MG63 (cell line): ENCODE measurements at places on chromosomes 1 and 21.

DNA sequence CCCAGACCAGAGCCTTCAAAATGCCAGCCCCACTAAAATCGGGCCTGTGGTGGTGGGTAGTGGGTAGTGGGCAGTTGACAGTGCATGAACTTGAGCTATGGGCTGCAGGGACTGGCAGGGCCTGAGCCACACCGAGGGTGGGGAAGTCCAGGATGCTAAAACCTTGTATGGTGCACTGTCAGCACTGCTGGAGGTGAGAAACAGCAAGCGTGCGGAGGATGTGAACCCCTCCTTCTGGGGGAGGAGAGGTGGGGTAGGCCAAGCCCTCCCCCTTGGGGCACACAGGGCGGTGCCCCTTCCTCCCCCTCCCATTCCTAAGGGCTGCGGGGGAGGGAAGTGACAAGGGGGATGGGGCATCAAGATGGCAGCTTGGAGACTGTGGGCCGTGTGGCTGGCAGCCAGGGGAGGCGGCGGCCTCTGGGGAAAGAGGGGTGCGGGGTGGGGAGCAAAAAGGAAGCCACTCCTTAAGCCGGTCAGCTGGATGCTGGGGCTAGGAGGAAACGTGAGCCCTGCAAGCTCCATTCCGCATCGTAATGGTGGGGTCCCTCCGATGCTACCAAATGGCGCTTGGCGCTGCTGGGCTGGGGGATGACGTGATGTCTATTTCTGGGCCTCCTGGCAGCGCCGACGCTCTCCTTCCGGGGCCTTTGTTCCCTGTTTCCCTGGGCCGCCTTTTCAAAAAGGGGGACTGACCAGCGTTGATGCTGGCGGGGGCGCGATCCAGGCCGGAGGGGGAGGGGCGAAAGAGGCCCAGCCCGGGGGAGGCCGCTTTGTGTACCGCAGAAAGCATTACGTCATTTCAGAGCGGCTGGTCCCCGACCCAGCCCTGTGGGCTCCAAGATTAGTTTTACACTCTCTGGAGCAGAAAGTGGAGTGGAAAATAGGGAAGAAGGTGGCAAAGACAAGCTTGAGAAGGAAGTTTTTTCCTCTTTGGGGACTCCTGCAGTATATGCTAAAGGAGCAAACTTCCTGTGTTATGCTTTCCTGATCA, 809 bp downstream of the SYT11 start:
- DNase-seq = peak; percentile 94

- DNase-seq = no peak
Measured at GRCh38 chr21:45592626-45593134, 50.4 kb upstream of the SLC19A1 start.

DNA sequence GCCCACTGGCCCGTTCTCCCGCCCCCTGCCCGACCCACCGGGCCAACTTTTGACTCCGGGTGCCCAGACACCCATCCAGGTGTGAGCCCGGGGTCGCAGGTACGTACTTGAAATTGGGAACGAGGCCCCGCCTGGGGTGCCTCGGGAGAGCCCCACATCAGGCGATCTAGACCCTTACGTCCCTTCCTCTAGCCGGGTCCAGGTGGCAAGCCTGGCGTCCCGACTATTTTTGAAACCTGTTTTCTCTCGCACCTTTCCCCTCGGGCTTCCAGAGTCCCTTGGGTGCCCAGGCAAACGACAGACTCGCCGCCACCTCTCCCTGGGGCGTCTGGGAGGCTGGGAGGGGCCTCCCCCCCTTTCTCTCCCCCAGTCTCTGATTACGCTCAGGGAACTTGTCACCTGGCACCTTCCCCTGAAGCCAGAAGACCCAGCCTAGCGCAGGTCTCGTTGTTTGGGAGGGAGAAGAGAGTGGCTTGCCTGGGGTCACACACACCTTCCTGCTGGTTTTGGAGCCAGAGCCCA, 898 bp downstream of the LDLRAP1 start:
- no peak for DNase-seq

GRCh38 chr1:244918421-244919319, 54.3 kb upstream of the HNRNPU start:
- peak; percentile 65 for DNase-seq

GRCh38 chr1:93559045-93559444, 111.1 kb downstream of the FNBP1L start:
- no peak for DNase-seq

DNA sequence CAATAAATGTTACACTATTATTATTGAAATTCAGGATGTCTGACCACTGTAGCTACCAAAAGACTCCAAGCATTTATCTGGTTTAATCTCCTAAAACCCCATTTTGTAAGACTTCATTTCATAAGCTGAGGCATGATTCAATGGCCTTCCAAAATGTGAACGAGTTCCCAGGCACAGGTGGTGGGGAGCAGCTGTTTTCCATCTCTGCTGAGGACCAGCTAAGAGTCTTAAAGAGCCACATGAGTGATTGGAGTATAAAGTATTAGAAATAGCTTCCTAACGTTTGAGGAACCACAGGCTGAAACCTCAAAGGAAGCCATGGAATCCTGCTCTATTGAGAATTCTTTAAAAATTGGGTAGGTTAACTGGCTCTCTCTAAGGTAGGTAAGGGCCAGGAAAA, 44.9 kb downstream of the SEC16B start:
- DNase-seq = no peak

DNA sequence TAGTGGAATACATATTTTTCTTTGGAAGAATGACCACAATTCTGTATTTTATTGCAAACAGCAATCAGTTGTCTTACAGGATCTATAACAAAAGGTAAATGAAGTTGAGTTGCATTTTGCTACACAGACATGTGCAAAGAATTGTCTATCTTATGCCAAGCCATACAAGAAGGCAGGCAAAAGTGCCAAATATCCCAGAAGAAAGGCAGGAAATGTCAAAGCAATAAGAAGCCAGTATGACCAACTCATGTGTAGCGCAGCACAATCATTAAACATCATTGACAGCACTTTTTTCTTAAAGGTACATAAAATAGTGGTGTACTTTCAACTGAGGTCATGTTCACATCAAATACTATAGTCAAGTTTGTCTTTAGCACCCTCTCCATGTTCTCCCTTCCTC, 42.7 kb downstream of the NIBAN1 start:
- no peak for DNase-seq

DNA sequence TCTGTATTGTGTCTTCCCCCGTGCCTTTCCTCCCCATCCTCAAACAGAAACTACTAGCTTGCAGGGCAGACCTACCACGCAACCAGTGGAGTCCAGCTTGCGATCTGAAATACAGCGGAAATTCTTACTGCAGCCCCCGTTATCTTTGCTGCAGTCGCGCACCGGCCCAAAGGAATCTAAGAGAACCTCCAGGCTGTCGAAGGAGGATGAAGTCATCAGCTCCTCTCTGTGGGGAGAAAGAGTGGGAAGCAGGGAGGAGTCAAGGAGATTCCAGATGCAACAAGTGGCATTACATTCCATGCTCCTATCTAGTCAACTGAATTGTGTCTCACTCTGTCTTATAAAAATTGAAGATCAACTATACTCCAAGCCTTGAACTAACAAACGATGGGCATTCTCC, 206.9 kb downstream of the ASTN1 start:
- no peak for DNase-seq

- DNase-seq = no peak
Measured at GRCh38 chr21:39141502-39141901, 41.7 kb downstream of the PSMG1 start.

GRCh38 chr21:46062471-46063211, 35.3 kb upstream of the COL6A2 start:
- DNase-seq = no peak

- DNase-seq = no peak
Measured at GRCh38 chr1:204435381-204435831, 23.8 kb upstream of the PPP1R15B start.

DNA sequence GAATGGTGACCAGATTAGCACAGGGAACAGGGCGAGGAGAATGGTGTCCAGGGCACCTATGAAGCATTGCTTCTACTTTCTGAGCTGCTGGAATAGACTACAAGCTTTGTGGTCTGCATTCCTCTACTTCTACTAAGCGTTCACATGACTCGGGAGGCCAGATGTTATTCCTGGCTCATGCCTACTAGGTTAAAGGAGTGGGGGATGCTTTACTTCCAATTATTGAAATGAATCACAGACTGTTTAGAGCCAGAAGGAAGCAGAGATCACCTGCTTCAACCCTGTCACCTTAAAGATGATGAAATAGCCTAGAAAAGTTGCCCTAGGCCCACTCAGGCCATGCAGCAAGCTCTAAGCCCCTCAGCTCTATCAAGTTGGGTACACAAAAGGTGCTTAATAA, 633.5 kb downstream of the KIF26B start:
- DNase-seq = peak; percentile 86

GRCh38 chr1:234164098-234164709, 209.1 kb upstream of the COA6 start:
- DNase-seq = no peak

DNA sequence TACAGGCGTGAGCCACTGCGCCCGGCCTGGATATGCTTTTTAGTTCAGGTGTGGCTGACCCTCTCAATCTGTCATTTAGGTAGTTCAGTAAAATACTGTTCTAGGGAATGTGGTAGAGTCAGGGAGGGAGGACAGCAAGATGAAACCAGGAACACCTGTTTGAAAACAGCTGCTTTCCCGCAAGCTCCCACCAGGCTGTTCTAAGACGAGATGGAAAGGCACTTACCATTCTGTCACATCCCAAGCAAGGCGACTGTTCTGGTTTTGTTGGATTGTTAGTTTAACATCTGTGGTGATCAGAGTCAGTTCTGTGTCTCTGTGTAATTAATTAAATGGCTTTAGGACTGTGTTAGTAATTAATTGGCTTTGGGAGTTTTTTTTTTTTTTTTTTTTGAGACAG, 2.9 kb downstream of the CHAF1B start:
- no peak for DNase-seq

GRCh38 chr1:175969231-175969630, 225.8 kb upstream of the TNR start:
- no peak for DNase-seq

DNA sequence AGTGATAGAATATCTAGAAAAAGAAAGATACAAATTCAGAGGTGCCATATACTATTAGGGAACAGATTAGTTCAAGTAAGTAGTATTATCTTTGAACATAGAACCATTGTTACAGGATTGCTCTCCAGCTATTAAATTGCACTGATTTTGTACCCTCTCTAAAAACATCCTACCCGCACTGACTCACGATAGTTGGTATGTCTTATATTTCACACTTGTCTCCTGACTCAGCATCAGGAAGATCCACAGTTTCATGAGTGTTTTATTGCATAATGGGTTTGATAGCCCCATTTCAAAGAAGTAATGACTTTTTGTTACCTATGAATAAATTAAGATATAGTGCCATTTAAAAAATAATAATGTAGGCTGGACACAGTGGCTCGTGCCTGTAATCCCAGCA, 6.0 kb downstream of the TATDN3 start:
- no peak for DNase-seq
